WERI-Rb-1 (cell line): ENCODE measurements at places on chromosomes 3 and 15.

- DNase-seq = no peak
These were observed 4.5 kb downstream of the MELTF start for GRCh38 chr3:197024881-197025735.

DNA sequence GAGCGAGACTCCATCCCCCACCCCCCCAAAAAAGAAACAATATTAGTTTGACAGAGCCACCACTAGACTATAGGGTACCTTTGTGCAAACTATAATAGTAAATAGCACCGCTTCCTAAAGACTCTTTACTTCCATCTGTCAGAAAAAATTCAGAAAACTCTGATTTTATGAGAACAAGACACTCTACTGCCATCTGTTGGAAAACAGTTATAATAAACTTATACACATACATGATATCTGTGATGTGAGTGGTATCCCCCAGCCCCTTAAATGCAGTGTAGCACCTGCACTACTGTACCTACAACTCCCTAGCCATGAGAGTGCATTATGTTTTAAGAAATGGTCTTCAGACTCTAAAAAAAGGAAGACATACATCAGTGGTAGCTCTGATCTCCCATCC, 47.1 kb upstream of the CTDSPL start:
- DNase-seq = no peak

DNA sequence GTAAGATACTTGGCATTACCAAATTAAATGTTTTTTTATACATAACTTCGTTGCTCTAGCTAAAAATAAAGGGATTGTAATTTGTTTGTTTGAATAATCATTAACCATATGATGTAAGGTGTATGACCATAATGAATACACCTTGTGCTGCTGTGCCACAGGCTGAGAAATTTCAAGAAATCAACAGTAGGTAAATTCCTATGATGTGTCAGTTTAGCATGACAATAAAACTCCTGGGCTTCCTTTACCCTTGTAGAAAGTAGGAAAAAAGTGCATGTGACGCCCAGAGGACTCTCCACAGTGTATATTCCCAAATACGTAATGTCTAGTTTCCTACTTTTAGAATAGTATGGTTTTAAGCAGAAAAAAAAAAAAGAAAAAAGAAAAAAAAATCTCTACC, 208.1 kb downstream of the SATB1 start:
- no peak for DNase-seq

DNA sequence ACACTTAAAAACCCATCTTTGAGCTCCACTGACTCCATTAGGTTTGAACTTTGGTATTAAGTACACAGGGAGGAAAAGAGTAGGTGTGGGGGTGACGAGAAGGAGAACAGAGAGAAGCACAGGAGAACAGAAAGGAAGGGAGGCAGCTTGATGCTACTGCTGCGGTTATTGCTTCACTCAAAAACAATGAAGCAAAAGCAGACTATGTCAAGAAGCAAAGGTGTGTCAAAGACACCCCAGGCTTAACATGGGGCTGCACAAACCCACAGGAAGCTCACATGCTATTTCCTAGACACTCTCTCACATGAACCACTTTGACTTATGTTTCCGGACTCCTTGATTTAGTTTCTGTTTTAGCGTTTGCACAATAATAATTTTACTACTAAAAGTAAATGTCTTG, 961.0 kb upstream of the CFAP20DC start:
- no peak for DNase-seq
